ENCODE measurements at places on chromosomes 5 and 9.

GRCh38 chr9:127684576-127684975 is 22.2 kb upstream of the CFAP157 start:
- no peak for DNase-seq

DNA sequence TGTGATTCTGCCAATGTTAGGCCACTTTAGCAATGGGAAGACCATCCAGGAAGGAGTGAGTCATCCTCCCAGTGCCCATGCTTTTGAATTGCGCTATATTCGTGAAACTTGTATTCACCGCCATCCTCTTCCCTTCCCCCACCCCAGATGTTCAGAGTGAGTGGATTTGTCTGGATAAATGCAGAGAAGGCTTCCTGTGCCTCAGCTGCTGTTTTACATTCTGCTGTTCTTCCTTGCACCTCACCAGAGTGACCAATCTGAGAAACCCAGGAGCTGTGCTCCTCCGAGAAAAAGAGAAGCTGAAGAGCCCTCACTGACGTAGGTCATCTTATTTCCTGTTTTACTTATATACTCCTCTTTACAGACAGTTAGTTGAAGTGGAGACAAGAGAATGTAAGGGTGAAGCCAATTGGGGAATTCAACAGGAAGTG is 24.6 kb upstream of the SVEP1 start:
- DNase-seq = no peak

DNA sequence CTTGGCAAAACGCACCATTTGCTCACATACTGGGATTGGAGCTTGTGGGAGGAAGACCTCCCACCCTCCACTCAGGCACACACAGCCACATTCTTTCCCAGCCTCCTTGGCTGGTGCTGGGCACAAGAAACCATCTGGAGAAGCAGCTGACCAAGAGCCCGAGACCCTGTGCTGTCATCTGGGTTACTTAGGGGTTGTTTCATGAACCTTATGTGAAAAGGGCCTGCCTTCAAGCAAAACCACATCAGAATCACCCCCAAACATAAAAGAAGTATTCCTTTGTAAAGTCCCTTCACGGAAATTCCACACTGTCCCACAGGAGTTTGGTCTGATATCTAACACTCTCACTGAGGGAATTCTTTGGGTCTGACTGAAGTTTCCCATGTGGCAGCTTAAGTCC is 172.1 kb downstream of the NR3C1 start:
- DNase-seq = no peak

DNA sequence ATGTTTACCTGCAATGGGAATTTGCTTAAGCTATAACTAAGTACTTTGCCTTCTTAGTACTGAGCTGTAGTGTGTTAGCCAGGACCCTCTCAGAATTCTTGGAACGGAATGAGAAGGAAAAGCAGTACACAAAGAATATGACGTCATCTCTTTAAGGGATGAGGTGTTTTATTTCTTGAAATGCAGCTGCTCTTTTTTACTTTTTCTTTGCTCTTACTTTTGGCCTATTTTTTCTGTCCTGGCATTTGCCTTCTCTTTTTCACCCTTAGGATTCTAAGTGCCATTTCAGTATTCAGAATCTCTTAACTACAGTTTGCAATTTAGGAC is 10.1 kb downstream of the KIF2A start:
- no peak for DNase-seq

All from stimulated activated CD8-positive, alpha-beta memory T cell treated with anti-CD3 and anti-CD28 coated beads, Interleukin-4, amount 100 ng/mL, for 4 hours (primary cell).